Smooth muscle cell of the pulmonary artery (primary cell): ENCODE measurements at places on chromosomes 1 and 21. TPM values are rescaled to one million over a fixed set of nuclear protein-coding genes. Genes with fewer than 3 reads are reported as not detected.

The GJA9 gene
- total RNA-seq: 0.07 TPM in 1 of 2 replicates, not detected in the other

The RHEX gene
- total RNA-seq: not detected in 2 replicates

The PADI4 gene
- not detected in 2 replicates for total RNA-seq

The RORC gene
- 0.03 TPM in 1 of 2 replicates, not detected in the other for total RNA-seq

The HSD11B1 gene
- total RNA-seq: 3.3 and 9.6 TPM in 2 replicates

The DAB1 gene
- 0.07 and 0.13 TPM in 2 replicates for total RNA-seq

The FCRL2 gene
- total RNA-seq: not detected in 2 replicates

The TRIM17 gene
- 0.07 TPM in 2 replicates for total RNA-seq

The TCEA3 gene
- 18.0 and 20.0 TPM in 2 replicates for total RNA-seq

The HMGCS2 gene
- total RNA-seq: not detected in 2 replicates

The RNU1-1 gene
- total RNA-seq: under 0.01 TPM in 2 replicates

The FCGR3A gene
- not detected in 2 replicates for total RNA-seq

The KIF21B gene
- total RNA-seq: 0.13 and 0.91 TPM in 2 replicates

The CACNA1S gene
- total RNA-seq: 0.07 TPM in 1 of 2 replicates, not detected in the other

The GUCA2A gene
- not detected in 2 replicates for total RNA-seq

The VSIG8 gene
- 0.07 TPM in 1 of 2 replicates, not detected in the other for total RNA-seq

The FGR gene
- total RNA-seq: under 0.01 and 0.30 TPM in 2 replicates

The ATP6V1G3 gene
- total RNA-seq: not detected in 2 replicates

The HCRTR1 gene
- total RNA-seq: not detected in 2 replicates

The RIPK4 gene
- 3.3 and 15.0 TPM in 2 replicates for total RNA-seq

The TSSK3 gene
- 0.13 and 0.17 TPM in 2 replicates for total RNA-seq

The CNIH3 gene
- 4.2 and 21.2 TPM in 2 replicates for total RNA-seq

The B4GALT3 gene
- total RNA-seq: 32.5 and 45.2 TPM in 2 replicates

The KLF17 gene
- 0.13 TPM in 2 replicates for total RNA-seq

The CFAP57 gene
- 0.26 and 0.30 TPM in 2 replicates for total RNA-seq

The SASS6 gene
- 1.9 and 2.0 TPM in 2 replicates for total RNA-seq

The LCE1F gene
- total RNA-seq: not detected in 2 replicates

The PROK1 gene
- total RNA-seq: not detected in 2 replicates

The AADACL4 gene
- not detected in 2 replicates for total RNA-seq

The KCNJ15 gene
- total RNA-seq: 0.53 and 2.4 TPM in 2 replicates

The OR2T29 gene
- total RNA-seq: not detected in 2 replicates

The NOS1AP gene
- total RNA-seq: 0.20 TPM in 1 of 2 replicates, not detected in the other

The MTARC2 gene
- total RNA-seq: 5.3 and 10.5 TPM in 2 replicates

The KIAA1614 gene
- total RNA-seq: 6.9 and 8.8 TPM in 2 replicates

The TCHH gene
- 0.03 TPM in 1 of 2 replicates, not detected in the other for total RNA-seq

The ITGB2 gene
- total RNA-seq: 0.46 and 1.7 TPM in 2 replicates

The ISG20L2 gene
- 8.9 and 10.9 TPM in 2 replicates for total RNA-seq

The DSCAM gene
- 0.26 TPM in 1 of 2 replicates, not detected in the other for total RNA-seq

The C4BPA gene
- total RNA-seq: not detected in 2 replicates

The PLEKHN1 gene
- total RNA-seq: 0.33 and 0.66 TPM in 2 replicates

The NR0B2 gene
- total RNA-seq: not detected in 2 replicates

The RGSL1 gene
- not detected in 2 replicates for total RNA-seq

The PRSS38 gene
- total RNA-seq: not detected in 2 replicates

The ZNF593OS gene
- total RNA-seq: not detected in 2 replicates
